GF-D8 (cell line): ENCODE measurements at places on chromosomes 1 and 21.
A peak's percentile ranks its signal among the peaks of the same experiment; 100 is the strongest.

GRCh38 chr21:15379776-15380175, 315.0 kb upstream of the NRIP1 start:
- DNase-seq, result no peak

GRCh38 chr1:237386362-237387143, 344.6 kb downstream of the RYR2 start:
- no peak for DNase-seq

DNA sequence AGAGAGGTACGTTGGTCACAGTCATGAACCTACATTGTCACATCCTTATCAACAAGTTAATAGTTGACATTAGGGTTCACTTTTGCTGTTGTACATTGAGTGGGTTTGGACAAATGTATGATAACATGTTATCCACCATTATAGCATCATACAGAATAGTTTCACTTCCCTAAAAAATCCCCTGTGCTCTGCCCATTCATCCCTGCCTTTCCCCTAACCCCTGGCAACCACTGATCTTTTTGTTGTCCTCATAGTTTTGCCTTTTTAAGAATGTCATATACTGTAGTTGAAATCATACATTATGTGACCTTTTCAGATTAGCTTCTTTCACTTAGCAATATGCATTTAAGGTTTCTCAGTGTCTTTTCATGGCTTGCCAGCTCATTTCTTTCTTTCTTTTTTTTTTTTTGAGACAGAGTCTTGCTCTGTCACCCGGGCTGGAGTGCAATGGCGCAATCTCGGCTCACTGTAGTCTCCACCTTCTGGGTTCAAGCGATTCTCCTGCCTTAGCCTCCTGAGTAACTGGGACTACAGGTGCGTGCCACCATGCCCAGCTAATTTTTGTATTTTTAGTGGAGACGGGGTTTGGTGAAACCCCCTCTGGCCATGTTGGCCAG, 50.6 kb downstream of the UCK2 start:
- DNase-seq, result no peak

DNA sequence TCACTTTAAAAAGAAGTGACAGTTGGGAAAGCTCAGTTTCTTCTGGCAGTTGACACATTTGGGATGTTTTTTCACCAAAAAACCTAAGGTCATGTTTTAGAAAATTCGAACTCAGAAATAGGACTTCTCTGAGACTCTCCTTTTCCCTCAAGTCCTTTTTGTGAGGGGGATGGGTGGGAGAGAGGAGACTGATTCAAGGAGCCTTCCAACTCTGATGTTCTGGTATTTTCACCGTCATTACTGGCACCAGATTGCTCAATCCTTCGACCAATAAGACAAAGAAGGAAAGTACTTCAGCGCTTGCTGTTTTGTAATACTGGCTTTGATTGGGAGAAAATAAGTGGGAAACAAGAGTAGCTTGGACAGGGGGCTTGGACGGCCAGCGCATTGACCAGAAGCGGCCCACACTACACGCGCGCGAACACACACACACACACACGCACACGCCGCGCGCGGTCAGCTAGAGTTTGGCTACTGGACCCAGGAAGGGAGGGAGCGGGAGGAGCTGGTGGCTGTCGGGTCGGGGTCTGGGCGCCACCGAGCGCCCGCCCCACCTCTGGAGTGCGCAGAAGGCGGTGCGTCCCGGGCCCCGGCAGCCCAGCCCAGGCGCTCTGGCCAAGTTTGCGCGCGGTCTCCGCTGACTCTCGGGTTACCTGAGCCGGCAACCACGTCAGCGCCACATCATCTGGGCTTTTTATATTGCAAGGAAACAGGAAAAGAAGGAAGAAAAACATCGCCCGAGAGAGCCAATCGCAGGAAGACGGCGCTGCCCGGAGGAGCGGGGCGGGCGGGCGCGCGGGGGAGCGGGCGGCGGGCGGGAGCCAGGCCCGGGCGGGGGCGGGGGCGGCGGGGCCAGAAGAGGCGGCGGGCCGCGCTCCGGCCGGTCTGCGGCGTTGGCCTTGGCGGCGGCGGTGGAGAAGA, at the start of gene KCNK1:
Gene KCNK1, plus strand, starts transcription at position 855 of the 921 bp plus-strand sequence. Its CDS starts 66 bp downstream, at position 921.
- no peak for DNase-seq

GRCh38 chr1:244941121-244941520, 76.8 kb upstream of the HNRNPU start:
- no peak for DNase-seq

- no peak for DNase-seq
Measured at GRCh38 chr21:45923146-45923545, 58.4 kb upstream of the COL6A1 start.

GRCh38 chr1:106780066-106780465, 276.4 kb upstream of the PRMT6 start:
- no peak for DNase-seq

DNA sequence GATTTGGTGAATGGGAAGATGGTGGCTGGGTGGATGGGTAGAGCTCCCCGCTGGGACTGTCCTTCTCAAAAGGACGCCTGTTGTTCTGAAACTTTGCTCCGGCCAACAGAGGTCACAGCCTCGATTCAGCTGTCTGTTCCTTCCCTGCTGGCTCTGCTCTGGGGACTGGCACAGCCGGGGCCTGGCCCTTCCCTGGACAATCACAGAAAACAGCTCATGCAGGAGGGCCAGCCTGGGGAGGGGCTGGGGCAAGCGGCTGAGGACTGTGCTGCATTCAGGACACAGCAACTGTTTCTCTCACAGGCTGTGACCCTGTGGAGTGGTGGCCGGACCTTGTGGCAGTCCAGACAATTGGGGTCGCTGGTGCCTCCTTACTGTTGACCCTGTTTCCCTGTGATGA, 110.7 kb upstream of the TMEM51 start:
- DNase-seq, result no peak

GRCh38 chr1:52795464-52795863, 47.1 kb upstream of the ZYG11A start:
- peak; percentile 70 for DNase-seq

GRCh38 chr1:232586679-232587078, 43.3 kb downstream of the SIPA1L2 start:
- DNase-seq, result no peak

- DNase-seq, result no peak
Measured at GRCh38 chr1:1429671-1430073, 5.8 kb upstream of the VWA1 start.

- DNase-seq, result no peak
Measured at GRCh38 chr1:204854286-204854685, 16.4 kb upstream of the NFASC start.

- DNase-seq, result no peak
Measured at GRCh38 chr1:214853340-214853739, 229.2 kb upstream of the KCNK2 start.

GRCh38 chr1:207500306-207500705, 4.3 kb downstream of the CR1 start:
- no peak for DNase-seq

DNA sequence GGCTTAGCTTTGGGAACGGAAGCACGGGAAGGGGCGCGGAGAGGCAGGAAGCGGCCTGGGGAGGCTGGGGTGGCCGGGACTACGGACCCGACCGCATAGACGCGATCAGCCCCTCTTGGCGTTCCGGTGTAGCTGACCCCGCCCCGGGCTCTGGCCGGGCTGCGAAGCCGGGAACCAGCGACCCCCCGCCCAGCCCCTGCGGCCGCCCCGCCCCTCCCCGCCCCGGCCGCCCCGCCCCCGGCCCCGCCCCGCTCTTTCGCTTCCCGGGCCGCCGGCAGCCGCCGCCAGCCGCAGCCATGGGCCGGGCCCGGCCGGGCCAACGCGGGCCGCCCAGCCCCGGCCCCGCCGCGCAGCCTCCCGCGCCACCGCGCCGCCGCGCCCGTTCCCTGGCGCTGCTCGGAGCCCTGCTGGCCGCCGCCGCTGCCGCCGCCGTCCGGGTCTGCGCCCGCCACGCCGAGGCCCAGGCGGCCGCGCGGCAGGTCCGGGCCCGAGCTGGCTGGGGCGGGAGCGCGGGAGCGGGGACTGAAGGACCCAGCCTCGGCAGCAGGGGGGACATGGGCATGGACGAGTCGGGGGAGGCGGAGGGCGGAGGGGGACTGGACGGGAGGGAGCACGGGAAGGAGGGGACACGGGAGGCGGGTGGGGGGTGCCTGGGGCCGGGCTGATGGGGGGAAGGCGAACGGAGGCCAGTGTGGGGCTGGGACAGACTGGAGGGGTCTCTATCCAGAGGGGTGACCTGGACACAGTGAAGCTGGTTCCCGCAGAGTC, at the start of gene SELENON:
Gene SELENON, plus strand, starts transcription at position 259 of the 768 bp plus-strand sequence. Its CDS starts 38 bp downstream, at position 297.
- DNase-seq, result peak; percentile 29

DNA sequence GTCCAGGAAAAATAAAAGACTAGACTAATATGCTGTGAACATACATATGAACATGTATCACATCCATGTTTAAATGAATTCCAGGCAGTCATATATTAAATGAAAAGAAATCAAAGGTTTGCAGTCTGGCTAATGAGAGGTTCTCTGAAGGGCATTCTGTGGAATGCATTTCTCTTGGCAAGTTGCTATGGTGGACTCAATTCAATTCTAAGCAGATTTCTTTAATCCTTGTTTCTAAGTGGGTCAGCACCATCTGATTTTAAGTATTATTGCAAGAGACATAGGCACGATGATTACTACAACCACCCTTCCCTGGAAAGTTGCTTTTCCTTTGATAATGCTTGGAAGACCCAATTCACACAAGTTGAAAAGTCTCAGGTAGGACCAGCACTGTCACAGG, 23.9 kb upstream of the ABCA4 start:
- DNase-seq, result no peak

DNA sequence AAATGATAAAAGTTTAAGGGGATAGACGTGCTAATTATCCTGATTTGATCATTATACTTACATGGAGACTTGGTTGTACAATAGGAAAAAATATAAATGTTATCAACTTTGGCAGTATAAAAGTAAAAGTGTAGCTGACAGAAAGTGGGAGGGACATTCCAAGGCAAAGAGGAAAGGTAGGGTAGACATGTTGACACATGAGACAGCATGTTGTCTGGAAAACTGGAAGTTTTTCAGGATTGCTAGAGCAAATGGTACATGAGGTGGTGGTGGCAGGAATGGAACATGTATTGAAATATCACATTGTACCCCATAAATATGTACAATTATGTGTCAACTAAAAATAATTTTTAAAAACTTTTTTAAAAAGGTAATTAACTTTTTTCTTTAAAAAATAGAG, 13.2 kb downstream of the DIPK1A start:
- no peak for DNase-seq

GRCh38 chr1:170732252-170732588, 68.3 kb downstream of the PRRX1 start:
- DNase-seq, result no peak

DNA sequence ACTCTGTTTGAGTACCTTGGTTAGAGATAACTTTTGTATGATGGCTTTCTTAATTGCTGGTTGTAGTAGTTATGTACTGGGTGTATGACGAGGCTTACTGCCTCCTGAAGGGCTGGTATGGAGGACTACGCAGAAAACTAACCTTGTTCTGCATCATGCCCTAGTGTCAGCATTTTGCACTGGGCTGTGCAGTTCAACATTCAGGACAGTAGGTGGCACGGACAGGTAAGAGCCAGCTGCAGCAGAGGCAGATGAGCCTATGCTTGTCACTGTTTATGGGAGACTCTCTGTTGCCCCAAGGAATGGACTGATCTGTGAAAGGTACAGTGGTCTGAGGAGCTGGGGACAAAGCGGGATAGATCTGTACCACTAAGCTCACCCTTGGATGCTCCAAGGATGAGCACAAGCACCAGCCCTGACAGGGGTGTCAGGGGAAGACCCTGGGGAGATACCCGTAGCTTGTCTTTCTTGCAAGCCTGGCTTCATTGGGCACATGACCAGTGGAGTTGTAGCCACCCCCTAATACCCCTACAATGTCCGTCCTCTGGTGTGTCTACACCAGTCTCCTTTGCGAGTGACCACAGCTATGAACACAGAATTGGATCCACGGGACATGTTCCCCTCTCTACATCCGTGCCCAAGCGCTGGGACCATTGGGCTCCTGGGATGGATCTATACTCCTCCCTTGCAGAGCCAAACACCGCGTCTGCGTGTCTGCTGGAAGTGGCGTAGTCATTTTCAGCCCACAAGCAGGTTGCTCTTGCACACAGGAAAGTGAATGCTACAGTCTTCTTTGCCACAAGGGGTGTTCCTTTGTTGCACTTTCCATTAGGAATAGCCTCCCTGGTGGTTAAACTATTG, 51.1 kb upstream of the CFHR3 start:
- DNase-seq, result no peak

GRCh38 chr1:246629030-246629429, 62.8 kb downstream of the CNST start:
- DNase-seq, result no peak

- no peak for DNase-seq
Measured at GRCh38 chr21:43210454-43211071, 41.8 kb downstream of the CRYAA start.

GRCh38 chr21:17786071-17786850, 32.9 kb downstream of the C21orf91 start:
- DNase-seq, result peak; percentile 73

- no peak for DNase-seq
Measured at GRCh38 chr1:228365271-228366061, 41.2 kb downstream of the TRIM11 start.

DNA sequence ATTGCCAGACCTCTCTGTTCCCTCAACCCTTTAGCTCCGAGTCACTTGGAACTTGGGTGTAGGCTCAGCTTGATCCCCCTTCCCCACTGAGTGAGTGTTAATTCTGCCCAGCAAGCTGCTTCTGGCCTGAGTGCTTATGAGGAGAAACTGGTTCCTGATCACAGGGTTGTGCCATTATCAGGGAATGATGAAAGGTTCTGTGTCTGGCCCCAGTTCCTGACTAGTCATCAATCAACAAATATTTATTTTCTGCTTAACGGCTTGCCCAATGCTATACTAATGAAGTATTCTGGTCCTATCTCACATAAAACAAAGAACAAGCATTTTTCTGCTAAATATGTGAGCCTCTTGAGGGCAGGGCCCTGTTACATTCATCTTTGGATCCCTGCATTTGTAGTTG, 20.8 kb downstream of the CC2D1B start:
- no peak for DNase-seq

- DNase-seq, result no peak
Measured at GRCh38 chr1:163610486-163610885, 288.7 kb downstream of the NUF2 start.

DNA sequence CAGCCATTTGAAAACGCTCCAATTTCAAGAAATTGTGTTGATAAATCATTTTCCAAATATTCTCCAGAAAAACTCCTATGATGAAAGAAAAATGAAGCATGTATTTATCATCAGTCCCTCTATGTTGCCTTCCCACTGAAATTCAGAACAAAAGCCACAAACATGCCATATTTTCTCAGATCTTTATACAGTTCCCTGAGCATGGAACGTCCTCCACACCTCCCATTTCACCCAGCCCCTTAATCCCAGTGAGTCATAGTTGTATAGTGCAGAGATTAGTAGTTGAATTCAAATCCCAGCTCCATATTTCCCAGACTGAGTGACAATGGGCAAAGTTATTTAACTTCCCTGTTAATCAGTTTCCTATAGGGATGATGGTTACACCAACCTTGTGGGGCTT, 20.6 kb upstream of the NPL start:
- no peak for DNase-seq

- no peak for DNase-seq
Measured at GRCh38 chr1:8182034-8182761, 135.7 kb upstream of the SLC45A1 start.
